ENCODE measurements at places on chromosomes 16 and 17. TPM values are rescaled to one million over a fixed set of nuclear protein-coding genes. Genes with fewer than 3 reads are reported as not detected.

- H3K36me3 ChIP-seq = no peaks in the 10 kb centered on the region
- no peak overlapping the region for H3K27ac ChIP-seq
- H3K27me3 ChIP-seq = no peaks in the 10 kb centered on the region
- no peak for DNase-seq
- no peaks in the 10 kb centered on the region for H3K4me1 ChIP-seq
Measured at GRCh38 chr16:14437426-14437825, 192.6 kb downstream of the PARN start.

Gene CSH1
- not detected for total RNA-seq

- H3K27ac ChIP-seq = no peak overlapping the region
- no peaks in the 10 kb centered on the region for H3K36me3 ChIP-seq
- no peak for DNase-seq
- no peak overlapping the region for H3K4me3 ChIP-seq
- no peaks in the 10 kb centered on the region for H3K4me1 ChIP-seq
Measured at GRCh38 chr16:57826706-57827625, 24.7 kb upstream of the KIFC3 start.

Gene TM4SF5
- total RNA-seq = not detected

Gene SNX20
- total RNA-seq = 1.9 TPM

GRCh38 chr16:67883146-67883871 lies 1.4 kb upstream of the NRN1L start:
- peaks cover 12% of the 10 kb centered on the region for H3K4me1 ChIP-seq
- no peak for DNase-seq
- no peak overlapping the region for H3K27ac ChIP-seq
- no peak overlapping the region for H3K4me3 ChIP-seq
- peaks cover 51% of the 10 kb centered on the region for H3K36me3 ChIP-seq
